Adrenal gland (tissue), 19 donors: ENCODE measurements at places on chromosomes 3 and 15. TPM values are rescaled to one million over a fixed set of nuclear protein-coding genes. Genes with fewer than 3 reads are reported as not detected.

Gene TMIE
- 4.1 TPM for polyA plus RNA-seq

- no peak for DNase-seq
Measured at GRCh38 chr15:100207053-100207452, 134.7 kb downstream of the ADAMTS17 start.

GRCh38 chr15:46120713-46121112 is 485.9 kb downstream of the SQOR start:
- DNase-seq = no peak

GRCh38 chr3:40079847-40080240 is 229.7 kb upstream of the EIF1B start:
- no peak for DNase-seq

DNA sequence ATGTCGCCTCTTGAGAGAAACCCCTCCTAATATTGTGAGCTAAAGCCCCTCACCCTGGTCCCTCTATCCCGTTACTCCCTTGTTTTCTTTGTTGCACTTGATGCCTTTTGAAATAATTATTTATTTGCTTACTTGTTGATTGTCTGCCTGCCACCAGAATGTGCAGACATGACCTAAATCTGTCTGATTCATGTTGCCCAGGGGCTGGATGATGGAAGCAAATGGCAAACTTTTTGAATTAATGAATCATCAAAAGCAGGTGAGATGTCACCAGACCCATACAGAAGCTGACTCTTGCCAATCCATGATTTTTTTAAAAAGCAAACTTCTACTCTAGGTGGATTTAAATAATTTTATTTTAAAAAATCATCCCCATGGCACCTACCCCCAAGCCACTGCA is 49.3 kb downstream of the GRIP2 start:
- no peak for DNase-seq
